SJSA1 (cell line): ENCODE measurements at places on chromosomes 5 and 9. TPM values are rescaled to one million over a fixed set of nuclear protein-coding genes. Genes with fewer than 3 reads are reported as not detected.

DNA sequence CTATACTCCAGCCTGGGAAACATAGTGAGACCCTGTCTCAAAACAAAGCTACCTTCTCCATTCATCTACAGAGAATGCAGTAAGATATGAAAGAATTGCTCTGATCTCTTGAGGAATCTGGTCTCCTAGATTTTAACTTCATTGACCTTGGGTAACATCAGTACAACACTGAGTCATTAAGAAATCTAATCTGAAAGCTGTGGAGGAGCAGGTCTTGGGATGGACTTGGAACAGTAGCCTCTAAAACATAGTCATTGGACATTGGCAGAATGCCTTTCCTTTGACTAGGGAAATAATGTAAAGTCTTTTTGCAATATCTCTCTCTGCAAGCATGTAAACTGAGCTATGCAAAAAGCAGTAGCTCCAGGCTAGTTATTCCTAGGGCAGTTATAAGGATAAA lies 58.1 kb downstream of the KCNN2 start:
- no peak for DNase-seq

- DNase-seq: no peak
Observed at GRCh38 chr9:36336131-36336907, 63.8 kb downstream of the RNF38 start.

DNA sequence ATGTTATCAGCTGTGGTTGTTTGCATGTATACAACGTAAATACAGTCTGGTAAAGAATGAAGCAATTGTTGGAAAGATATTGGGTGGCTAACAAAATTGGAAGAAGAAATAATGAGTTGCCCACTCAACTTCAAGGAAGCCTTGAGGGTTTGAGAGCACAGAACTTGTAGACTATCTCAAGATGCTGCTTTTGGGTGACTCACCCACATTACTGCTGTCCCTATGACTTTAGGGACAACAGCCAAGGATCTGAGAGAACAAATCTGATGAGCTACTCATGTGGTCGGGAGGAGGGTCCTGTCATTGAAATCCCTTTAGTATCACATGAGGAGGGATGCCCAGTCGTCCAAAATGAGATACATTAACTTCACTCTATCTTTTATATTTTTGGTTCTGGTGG lies 261.8 kb downstream of the GAS1 start:
- DNase-seq: no peak

Gene FAM169A
- 16.5 and 21.9 TPM in 2 replicates for total RNA-seq

Gene PRDM9
- total RNA-seq: not detected in 2 replicates

Gene ANGPTL2
- total RNA-seq: 3.3 and 3.8 TPM in 2 replicates
